ENCODE measurements at places on chromosomes 5 and 9.
A peak's percentile ranks its signal among the peaks of the same experiment; 100 is the strongest.

- peak; percentile 43 for ATAC-seq
Observed at GRCh38 chr9:23934291-23934906, 108.4 kb upstream of the ELAVL2 start.

- no peak for ATAC-seq
Observed at GRCh38 chr9:22481566-22481965, 34.9 kb downstream of the DMRTA1 start.

- no peak for ATAC-seq
Observed at GRCh38 chr9:78612091-78612490, 315.2 kb downstream of the PSAT1 start.

- no peak for ATAC-seq
Observed at GRCh38 chr9:99253772-99254431, 31.8 kb downstream of the SEC61B start.

DNA sequence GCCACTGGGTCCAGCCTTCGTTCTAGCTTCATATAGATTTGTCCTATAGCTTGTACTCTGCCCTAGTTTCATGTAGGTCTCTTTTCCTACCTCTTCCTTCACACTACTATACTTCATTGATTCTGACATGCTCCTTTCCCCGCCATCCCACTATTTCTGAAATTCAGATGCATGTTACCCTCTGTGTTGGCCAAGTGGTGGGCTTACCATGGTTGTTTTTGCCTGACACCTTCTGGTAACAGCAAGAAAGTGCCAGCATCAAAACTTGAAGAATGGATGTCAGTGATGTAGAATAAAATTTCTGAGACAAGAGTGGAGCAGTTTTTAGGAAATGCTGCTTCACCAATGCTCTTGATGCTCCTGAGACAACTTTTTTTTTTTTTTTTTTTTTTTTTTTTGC lies 19.5 kb upstream of the SERINC5 start:
- peak; percentile 42 for ATAC-seq

GRCh38 chr5:143182901-143183820 lies 220.3 kb downstream of the NR3C1 start:
- ATAC-seq: no peak

- peak; percentile 98 for ATAC-seq
Observed at GRCh38 chr5:121968910-121969607, 7.3 kb downstream of the SRFBP1 start.

DNA sequence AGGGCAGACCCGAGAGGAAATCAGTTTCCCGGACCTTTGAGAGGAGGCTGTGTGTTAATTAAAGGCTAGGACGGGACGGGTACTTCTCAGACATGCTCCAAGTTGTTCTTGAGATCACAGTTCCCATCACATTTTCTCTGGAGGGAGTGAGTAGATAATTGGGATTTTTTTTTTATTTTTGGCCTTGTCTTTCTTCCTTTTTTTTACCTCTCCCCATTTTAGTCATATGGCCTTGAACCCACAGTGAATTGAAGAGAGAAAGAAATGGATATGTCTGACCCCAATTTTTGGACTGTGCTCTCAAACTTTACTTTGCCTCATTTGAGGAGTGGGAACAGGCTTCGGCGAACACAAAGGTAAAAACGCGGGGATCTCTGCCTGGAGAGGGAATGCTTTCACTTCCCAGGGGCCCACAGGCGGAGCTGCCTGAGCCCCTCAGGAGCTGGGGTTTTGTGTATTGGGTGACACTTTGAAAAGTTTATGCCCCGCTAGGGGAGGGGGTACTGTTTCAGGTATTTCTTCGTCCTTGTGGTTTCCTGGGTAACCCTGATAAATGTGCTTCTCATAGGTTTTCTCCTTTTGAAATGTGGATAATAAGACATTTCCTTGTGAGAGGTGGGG lies 191.8 kb downstream of the CD180 start:
- no peak for ATAC-seq

DNA sequence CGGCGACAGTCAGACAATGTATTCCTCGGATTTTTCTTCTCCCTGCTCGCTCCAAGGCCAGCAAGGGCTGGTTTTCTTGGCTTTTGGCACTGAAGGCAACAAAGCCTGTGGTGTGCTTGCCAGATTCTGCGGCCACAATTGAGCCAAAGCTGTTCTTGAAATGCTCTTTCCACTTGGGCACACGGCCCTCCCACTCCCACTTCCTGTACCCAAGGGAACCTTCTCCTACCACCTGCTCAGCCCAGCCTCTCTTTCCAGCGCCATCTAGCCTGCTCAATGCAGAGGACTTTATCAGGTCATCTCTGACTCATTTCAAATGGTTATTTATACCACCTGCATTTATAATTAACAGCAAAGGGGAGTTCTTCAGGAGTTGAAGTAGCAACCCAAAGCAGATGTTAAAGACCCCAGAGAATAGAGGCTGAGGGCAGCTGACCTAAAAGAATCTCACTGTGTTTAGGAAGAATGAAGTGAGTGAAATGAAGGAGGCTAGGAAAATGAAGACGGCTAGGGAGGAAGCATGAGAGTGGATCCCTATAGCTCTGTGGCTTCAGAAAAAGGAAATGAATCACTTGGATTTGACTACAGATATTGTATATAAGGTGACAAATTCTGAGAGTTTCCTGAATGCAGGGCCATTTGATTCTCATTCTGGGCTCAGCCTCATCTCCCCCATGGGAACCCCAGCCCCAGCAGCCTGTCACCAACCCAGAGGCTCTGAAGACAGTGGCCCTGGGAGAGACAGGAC lies 439.0 kb downstream of the ENC1 start:
- ATAC-seq: peak; percentile 40

- peak; percentile 98 for ATAC-seq
Observed at GRCh38 chr5:78113689-78114264, 180.7 kb downstream of the AP3B1 start.

- no peak for ATAC-seq
Observed at GRCh38 chr9:109811876-109812275, 31.9 kb downstream of the PALM2AKAP2 start.
